Liver (tissue), 10 donors: ENCODE measurements at places on chromosomes 7 and 10. TPM values are rescaled to one million over a fixed set of nuclear protein-coding genes. Genes with fewer than 3 reads are reported as not detected.

ARMH3 gene
- polyA plus RNA-seq: 5.3 TPM

INMT gene
- 16.3 TPM for polyA plus RNA-seq

- no peak for DNase-seq
Observed at GRCh38 chr7:70578131-70578530, 553.8 kb upstream of the GALNT17 start.

GRCh38 chr10:62075912-62076311, 174.4 kb downstream of the ARID5B start:
- no peak for DNase-seq

- DNase-seq: peak; percentile 68
Observed at GRCh38 chr7:194252-195009, 2.1 kb downstream of the FAM20C start.
